ENCODE measurements at places on chromosomes 4 and X.
A peak's percentile ranks its signal among the peaks of the same experiment; 100 is the strongest.

DNA sequence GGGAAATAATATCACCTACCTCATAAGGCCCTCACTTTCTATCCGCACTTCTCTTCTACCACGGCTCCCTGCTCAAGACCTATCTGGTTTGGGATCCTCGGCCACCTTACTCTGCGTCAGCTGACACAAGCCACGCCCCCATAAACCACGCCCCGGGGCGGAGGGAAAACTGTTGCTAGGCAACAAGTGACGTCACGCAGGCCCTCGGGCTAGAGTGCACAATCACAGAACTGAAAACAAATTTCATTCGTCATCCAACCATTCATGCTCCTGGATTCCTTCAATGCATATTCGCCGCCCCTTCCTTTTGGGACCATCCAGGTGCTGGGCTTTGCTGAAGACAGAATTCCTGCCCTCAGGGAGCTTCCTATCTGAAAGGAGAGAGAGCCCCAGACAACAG lies 66.3 kb downstream of the SMC1A start:
- peak; percentile 12 for DNase-seq

- no peak for DNase-seq
Observed at GRCh38 chr4:1890979-1891570, 19.9 kb downstream of the NSD2 start.

DNA sequence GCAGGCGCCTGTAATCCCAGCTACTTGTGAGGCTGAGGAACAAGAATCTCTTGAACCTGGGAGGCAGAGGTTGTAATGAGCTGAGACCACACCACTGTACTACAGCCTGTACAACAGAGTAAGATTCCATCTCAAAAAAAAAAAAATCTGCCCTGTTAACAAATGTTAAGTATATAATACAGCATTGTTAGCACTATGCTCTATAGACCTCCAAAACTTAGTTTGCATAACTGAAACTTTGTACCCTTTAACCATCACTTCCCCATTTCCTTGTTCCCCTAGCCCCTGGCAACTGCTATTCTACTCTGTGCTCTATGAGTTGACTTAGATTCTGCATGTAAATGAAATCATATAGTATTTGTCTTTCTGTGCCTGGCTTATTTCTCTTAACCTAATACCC lies 76.7 kb downstream of the TAB3 start:
- DNase-seq: no peak

- no peak for DNase-seq
Observed at GRCh38 chrX:46722742-46723568, 36.0 kb downstream of the SLC9A7 start.

DNA sequence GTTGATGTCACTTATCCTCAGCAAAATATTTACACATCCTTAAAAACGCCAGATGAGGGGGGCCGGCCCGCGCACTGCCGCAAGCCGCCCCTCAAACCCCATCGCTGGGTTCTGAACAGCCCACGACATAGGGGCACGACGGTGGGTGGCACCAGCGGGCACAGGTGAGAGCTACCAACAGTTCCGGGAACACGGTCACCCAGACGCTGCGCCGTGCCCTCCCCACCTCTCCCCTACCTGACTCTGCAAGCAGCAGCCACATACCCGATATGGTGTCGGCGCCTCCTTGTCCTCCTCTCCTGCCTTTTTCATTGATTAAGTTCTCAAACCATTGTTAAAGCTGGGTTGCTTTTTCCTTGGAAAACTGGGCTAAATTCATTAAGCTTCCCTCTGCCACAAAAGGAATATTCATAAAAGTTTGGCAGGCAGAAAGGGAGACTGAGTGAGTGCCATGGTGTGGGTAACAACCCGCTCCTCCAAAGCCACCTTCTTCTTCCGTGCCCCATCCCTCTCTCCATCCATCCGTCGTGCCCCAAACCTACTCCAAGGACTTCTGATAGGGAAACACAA lies 1.4 kb downstream of the RAI2 start:
- DNase-seq: peak; percentile 53
